ENCODE measurements at places on chromosomes 7 and 10. TPM values are rescaled to one million over a fixed set of nuclear protein-coding genes. Genes with fewer than 3 reads are reported as not detected.

FOXI2 gene
- not detected for total RNA-seq

DNA sequence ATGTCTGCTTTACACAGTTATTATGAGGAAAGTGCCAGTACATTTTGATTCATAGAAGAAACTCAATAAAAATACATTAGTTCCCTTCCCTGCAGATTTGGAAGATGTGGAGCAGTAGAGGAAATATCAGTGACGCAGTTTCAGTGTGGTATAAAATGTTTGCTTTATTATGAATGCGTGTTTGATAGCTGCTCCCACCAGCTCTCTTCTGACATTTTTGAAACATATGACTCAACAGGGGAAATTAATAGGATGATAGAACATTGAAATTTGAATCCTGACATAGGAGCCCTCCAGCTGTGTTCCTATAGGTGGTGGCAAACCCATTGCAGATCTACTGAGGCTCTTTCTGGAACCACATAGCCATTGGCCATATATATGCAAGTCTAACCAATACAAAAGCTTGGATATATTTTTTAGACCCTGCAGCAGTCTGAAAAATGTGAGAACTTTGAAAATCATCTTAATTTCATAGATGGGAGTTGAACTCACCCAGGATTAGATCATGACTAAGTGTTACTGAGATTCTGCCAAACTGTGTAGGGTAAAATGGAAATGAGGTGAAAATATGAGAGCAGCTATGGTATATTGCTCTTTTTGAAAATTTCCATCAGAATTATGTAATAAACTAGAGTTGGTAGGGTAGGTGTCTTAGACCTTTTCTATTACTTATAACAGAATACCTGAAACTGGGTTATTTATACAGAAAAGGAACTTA, 47.8 kb downstream of the BZW2 start:
- DNase-seq = no peak

GRCh38 chr10:36038316-36038955, 396.3 kb upstream of the FZD8 start:
- DNase-seq = no peak

- DNase-seq = no peak
Measured at GRCh38 chr10:14603534-14604102, 171.1 kb downstream of the FAM107B start.

DNA sequence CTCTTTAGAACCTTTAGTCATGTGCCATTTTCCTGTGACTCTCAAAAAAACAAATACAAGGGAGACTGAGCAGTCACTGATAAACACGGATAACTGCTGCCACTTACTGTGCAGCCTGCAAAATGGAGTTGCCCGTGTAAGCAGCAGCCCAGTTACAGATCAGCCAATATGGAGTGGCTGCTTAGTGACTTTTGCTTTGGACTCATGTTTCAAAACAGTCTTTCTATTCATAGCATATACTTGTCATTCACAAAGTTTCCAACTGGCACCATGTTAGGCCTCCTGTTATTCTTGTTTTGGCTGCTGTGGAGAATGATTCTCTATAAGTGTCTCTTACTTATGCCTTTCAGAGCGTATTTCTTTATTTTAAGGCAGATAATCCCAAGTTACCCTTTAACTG, 3.0 kb downstream of the FAM204A start:
- DNase-seq = no peak

DNA sequence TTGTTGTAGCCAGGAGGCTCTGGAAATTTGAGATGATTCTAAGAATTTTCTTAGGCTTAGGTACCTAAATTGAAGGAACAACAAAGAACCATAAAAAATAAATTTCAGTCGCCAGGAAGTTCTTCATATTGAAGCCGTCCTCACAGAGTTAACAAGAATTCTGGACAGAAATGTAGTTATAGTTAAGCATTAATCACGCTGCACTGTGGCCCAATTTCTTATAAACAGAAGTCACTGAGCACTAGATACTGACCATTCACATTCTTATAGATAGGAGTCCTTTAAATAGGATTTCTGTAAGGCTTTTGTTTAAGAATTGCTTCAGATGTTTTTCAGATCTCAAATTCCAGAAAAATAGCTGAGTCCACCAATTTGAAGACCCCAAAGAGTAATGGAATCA, 256.2 kb upstream of the PITRM1 start:
- no peak for DNase-seq

DNA sequence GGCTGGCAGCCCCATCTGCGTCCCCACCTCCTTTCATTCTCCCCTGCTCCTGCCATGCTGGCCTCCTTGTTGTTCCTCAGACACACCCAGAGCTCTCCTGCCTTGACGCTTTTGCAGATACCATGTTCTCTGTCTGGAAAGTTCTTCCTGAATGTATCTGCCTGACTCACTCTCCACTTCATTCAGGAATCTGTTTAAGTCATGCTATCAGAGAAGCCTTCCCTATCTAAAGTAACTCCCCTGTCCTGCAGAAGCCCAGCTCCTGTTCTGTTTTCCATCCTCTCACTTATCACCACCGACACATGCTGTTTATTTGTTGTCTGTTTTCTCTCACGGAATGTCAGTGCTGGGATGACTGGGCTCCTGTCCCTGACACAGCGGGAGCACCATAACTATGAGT, 82.0 kb downstream of the AFAP1L2 start:
- no peak for DNase-seq

All from MG63 (cell line).